ENCODE measurements at places on chromosomes 2 and 18.

GRCh38 chr2:203565076-203565475 lies 30.0 kb upstream of the RAPH1 start:
- DNase-seq, result no peak
- no peak overlapping the region for H3K4me3 ChIP-seq
- H3K27me3 ChIP-seq, result peaks cover 11% of the 10 kb centered on the region
- H3K4me1 ChIP-seq, result peaks cover 3% of the 10 kb centered on the region

GRCh38 chr2:127034883-127035611 lies 71.9 kb downstream of the BIN1 start:
- no peak overlapping the region for H3K4me3 ChIP-seq
- H3K4me1 ChIP-seq, result no peaks in the 10 kb centered on the region
- peaks cover 6% of the 10 kb centered on the region for H3K27me3 ChIP-seq
- no peaks in the 10 kb centered on the region for H3K36me3 ChIP-seq
- H3K27ac ChIP-seq, result no peak overlapping the region
- no peak for DNase-seq

GRCh38 chr2:3168230-3168891 lies 209.3 kb downstream of the EIPR1 start:
- no peaks in the 10 kb centered on the region for H3K4me1 ChIP-seq
- H3K36me3 ChIP-seq, result peaks cover 27% of the 10 kb centered on the region
- DNase-seq, result no peak
- H3K27ac ChIP-seq, result no peak overlapping the region
- no peaks in the 10 kb centered on the region for H3K27me3 ChIP-seq
- no peak overlapping the region for H3K4me3 ChIP-seq

GRCh38 chr18:54762386-54762785 lies 65.9 kb upstream of the RAB27B start:
- H3K36me3 ChIP-seq, result no peaks in the 10 kb centered on the region
- no peak overlapping the region for H3K4me3 ChIP-seq
- peaks cover 24% of the 10 kb centered on the region for H3K27me3 ChIP-seq

DNA sequence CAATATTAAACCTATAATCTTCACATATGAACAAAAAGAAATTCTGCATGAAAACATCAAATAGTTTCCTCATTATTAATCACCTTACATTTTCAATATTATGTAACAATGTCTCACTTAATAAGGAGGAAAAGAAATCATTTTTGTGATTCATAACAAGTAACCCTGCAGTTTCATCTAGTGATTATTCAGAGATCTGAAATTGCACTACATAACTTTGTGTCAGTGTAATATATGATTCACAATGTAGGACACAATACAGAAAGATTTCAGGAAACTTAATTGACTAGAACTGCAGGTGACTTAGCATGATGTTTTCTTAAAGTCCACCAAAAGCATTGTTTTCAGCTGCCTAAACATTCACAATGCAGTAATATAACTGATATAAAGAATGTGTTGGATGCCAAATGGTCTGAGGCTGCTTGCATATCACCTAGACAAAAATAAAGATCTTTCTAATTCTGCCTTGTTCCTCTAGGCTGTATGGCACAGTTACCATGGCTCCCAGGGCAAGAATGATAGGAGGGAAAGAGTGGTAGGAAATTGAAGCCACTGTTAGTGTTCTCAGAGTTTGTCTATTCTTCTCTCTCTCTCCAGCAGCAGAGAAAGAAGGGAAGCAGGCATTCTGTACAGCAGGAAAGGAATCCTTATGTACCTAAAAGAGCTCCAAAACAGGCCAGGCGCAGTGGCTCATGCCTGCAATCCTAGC lies 366.6 kb downstream of the FSIP2 start:
- H3K27me3 ChIP-seq, result no peaks in the 10 kb centered on the region
- no peak for DNase-seq
- H3K36me3 ChIP-seq, result no peaks in the 10 kb centered on the region
- no peak overlapping the region for H3K4me3 ChIP-seq
- peaks cover 9% of the 10 kb centered on the region for H3K4me1 ChIP-seq

DNA sequence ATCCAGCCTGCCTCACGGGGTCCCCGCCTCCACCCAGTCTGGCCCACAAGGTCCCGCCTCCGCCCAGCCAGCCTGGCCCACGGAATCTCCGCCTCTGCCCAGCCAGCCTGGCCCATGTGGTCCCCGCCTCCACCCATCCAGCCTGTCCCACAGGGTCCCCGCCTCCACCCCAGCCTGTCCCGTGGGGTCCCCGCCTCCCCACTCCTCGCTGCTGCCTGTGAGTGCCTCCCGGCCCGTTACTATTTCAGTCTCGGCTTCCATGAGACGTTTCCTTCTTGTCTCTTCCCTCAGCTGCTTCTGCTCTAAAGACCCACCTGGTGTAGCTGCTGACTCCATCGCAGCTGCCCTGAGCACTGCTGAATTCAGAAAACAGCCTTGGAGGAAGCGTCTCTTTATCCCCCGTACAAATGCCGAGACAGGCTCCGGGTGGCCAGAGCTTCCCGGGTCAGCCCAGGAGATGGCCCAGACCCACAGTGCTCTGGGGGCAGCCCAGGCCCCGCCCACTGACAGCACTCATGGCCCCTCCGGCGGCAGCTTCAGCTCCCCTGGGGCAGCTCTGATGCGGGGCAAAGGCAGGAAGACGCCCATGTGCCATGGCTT lies 69.8 kb downstream of the NFATC1 start:
- peaks cover 4% of the 10 kb centered on the region for H3K4me1 ChIP-seq
- H3K4me3 ChIP-seq, result no peak overlapping the region
- H3K27me3 ChIP-seq, result no peaks in the 10 kb centered on the region
- H3K36me3 ChIP-seq, result peaks cover 9% of the 10 kb centered on the region
- no peak overlapping the region for H3K27ac ChIP-seq

- no peaks in the 10 kb centered on the region for H3K27me3 ChIP-seq
- peaks cover 3% of the 10 kb centered on the region for H3K36me3 ChIP-seq
- DNase-seq, result no peak
- H3K27ac ChIP-seq, result no peak overlapping the region
- peaks cover 18% of the 10 kb centered on the region for H3K4me1 ChIP-seq
Measured at GRCh38 chr2:46082531-46083485, 214.4 kb upstream of the EPAS1 start.

GRCh38 chr2:46772500-46772899 lies 143.1 kb downstream of the MCFD2 start:
- no peaks in the 10 kb centered on the region for H3K4me1 ChIP-seq
- no peaks in the 10 kb centered on the region for H3K36me3 ChIP-seq
- H3K27me3 ChIP-seq, result peaks cover 3% of the 10 kb centered on the region
- no peak overlapping the region for H3K4me3 ChIP-seq
- no peak overlapping the region for H3K27ac ChIP-seq

- no peak for DNase-seq
- H3K27me3 ChIP-seq, result peaks cover 3% of the 10 kb centered on the region
- no peaks in the 10 kb centered on the region for H3K36me3 ChIP-seq
- H3K4me1 ChIP-seq, result no peaks in the 10 kb centered on the region
Measured at GRCh38 chr2:209937893-209938292, 64.5 kb upstream of the RPE start.

GRCh38 chr2:229903037-229903436 lies 18.8 kb downstream of the TRIP12 start:
- H3K27ac ChIP-seq, result peak overlapping the region; percentile 61
- DNase-seq, result no peak
- H3K27me3 ChIP-seq, result no peaks in the 10 kb centered on the region
- H3K4me1 ChIP-seq, result peaks cover 21% of the 10 kb centered on the region
- no peak overlapping the region for H3K4me3 ChIP-seq

DNA sequence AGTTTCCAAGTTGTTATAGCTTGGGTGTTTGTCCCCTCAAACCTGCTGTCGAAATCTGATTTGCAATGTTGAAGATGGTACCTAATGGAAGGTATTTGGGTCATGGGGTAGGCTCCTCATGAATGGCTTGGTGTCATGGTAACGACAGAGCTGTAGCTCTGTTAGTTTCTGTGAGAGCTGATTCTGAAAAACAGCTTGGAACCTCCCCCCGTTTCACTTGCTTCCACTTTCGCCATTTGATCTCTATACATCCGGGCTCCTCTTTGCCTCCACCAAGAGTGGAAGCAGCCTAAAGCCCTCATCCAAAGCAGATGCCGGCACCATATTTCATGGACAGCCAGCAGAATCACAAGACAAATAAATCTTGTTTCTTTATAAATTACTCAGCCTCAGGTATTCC lies 1035.1 kb upstream of the SLC39A10 start:
- H3K27ac ChIP-seq, result no peak overlapping the region
- no peak for DNase-seq
- H3K27me3 ChIP-seq, result no peaks in the 10 kb centered on the region
- H3K4me1 ChIP-seq, result no peaks in the 10 kb centered on the region

DNA sequence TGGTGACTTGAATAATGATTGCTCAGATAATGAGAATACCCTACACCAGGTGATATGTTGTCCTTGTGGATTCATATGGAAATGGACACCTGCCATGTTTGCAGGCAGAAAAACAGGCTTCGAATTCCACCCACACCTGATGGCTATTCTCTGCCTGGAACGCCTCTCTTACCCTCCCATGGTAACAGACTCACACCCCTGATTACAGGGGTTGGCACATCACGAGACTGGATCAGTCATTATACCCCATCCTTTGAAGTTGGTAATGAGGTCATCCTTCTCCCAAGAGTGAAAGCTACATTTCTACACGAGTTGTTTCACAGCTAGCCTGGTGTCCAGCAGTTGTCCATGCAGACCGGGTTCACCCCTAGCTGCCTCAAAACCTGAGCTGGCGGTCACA lies 71.4 kb upstream of the MBOAT2 start:
- H3K4me1 ChIP-seq, result no peaks in the 10 kb centered on the region
- H3K27ac ChIP-seq, result no peak overlapping the region
- H3K27me3 ChIP-seq, result peaks cover 2% of the 10 kb centered on the region
- no peaks in the 10 kb centered on the region for H3K36me3 ChIP-seq

GRCh38 chr2:25545899-25546298 lies 127.5 kb downstream of the DTNB start:
- no peak for DNase-seq
- H3K27ac ChIP-seq, result no peak overlapping the region
- H3K27me3 ChIP-seq, result no peaks in the 10 kb centered on the region
- H3K36me3 ChIP-seq, result no peaks in the 10 kb centered on the region

GRCh38 chr18:71352618-71353017 lies 1063.8 kb downstream of the SOCS6 start:
- H3K27ac ChIP-seq, result no peak overlapping the region
- no peaks in the 10 kb centered on the region for H3K36me3 ChIP-seq
- no peaks in the 10 kb centered on the region for H3K4me1 ChIP-seq
- no peak overlapping the region for H3K4me3 ChIP-seq
- H3K27me3 ChIP-seq, result no peaks in the 10 kb centered on the region
- DNase-seq, result no peak

DNA sequence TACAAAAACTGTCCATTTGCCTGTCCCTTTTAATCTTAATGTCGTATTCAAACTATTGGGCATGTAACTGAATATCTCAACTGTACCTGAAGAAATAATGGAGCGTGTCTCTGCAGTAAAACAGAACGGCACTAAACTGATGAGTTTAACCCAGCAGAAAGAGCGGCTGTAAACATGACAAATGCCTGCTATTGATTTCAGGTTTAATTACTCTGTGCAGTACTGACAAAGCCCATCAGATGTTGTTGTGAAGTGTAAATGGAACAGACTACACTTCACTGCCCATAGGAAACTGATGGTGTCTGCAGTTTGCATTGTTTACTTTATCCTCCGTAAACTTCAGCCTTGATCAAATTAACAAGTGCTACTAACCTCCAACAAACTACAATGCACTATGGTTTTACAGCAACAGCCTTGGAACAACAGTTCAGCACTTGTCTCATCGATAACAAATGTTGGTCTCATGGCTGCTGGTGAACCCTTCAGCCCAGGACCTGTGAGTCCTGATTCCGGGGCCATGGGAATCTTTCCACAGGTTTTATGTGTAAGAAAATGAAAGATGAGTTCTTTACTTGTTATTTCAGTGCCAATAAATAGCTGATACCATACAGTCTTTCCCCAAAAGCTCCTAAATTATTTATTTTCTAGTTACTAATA lies 316.5 kb downstream of the CCDC178 start:
- no peak for DNase-seq
- H3K4me1 ChIP-seq, result no peaks in the 10 kb centered on the region
- no peak overlapping the region for H3K27ac ChIP-seq

- no peaks in the 10 kb centered on the region for H3K27me3 ChIP-seq
- no peaks in the 10 kb centered on the region for H3K4me1 ChIP-seq
- DNase-seq, result no peak
- H3K27ac ChIP-seq, result no peak overlapping the region
Measured at GRCh38 chr2:137173463-137173862, 408.1 kb downstream of the THSD7B start.

GRCh38 chr2:64274399-64275173 lies 130.4 kb upstream of the PELI1 start:
- no peak for DNase-seq
- H3K36me3 ChIP-seq, result peaks cover 2% of the 10 kb centered on the region
- no peak overlapping the region for H3K4me3 ChIP-seq
- peaks cover 21% of the 10 kb centered on the region for H3K4me1 ChIP-seq
- peak overlapping the region; percentile 42 for H3K27ac ChIP-seq

GRCh38 chr18:5964996-5965395 lies 69.7 kb upstream of the TMEM200C start:
- no peaks in the 10 kb centered on the region for H3K27me3 ChIP-seq
- DNase-seq, result no peak
- H3K36me3 ChIP-seq, result no peaks in the 10 kb centered on the region
- no peak overlapping the region for H3K4me3 ChIP-seq
- no peak overlapping the region for H3K27ac ChIP-seq

DNA sequence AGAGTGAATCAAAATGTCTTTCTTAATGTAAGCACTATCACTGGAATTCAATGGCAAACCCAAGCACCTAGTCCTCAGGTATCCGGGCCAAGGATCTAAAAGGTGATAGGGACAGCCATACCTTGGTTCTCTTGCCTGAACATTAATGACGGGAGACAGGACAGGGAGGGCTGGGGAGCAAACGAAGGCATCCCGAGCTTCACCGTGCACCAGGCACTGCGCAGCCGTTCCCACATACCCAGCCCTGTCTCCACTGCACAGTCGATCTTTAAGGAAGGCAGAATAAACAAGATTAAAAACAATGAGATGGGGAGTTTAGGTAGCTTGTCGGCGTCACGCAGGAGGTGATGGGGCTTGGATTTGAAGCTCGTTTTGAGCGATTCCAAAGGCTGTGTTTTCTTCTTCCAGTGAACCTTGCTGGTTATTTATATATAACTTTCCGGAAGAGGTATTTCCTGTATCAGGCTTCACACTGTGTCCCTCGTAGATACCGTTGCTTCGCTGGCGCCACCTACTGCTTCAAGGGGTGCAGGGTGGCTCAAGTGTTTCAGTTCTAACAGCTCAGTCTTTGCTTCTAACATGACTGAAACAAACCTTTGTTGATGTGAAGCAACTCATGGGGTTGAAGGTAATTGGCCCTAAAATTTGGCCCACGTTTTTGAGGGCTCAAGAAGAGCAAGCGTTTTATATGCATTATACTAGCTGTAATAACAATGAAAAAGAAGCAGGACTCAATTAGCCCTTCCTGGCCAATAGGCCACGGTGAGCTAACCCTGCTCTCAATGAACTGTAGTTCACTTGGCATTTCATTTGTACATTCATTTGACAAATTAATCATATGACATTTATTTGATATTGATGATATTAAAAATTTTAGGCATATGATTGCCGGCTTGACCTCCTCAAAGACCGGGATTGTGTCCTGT lies 77.4 kb downstream of the DCDC2C start:
- H3K27me3 ChIP-seq, result peaks cover 17% of the 10 kb centered on the region
- peak overlapping the region; percentile 66 for H3K27ac ChIP-seq

GRCh38 chr2:223494942-223495341 lies 107.2 kb downstream of the SCG2 start:
- H3K27ac ChIP-seq, result no peak overlapping the region
- no peaks in the 10 kb centered on the region for H3K4me1 ChIP-seq
- no peaks in the 10 kb centered on the region for H3K27me3 ChIP-seq

Measured in activated CD4-positive, alpha-beta T cell treated with anti-CD3 and anti-CD28 coated beads, Interleukin-2, amount 10 ng/mL, durations not matched to agents 7 days and 5 days (primary cell).